ENCODE measurements at places on chromosomes 13 and 19. TPM values are rescaled to one million over a fixed set of nuclear protein-coding genes. Genes with fewer than 3 reads are reported as not detected.

- DNase-seq: no peak
Observed at GRCh38 chr19:623974-624373, 9.4 kb downstream of the POLRMT start.

GRCh38 chr13:49933511-49933910, 2.6 kb downstream of the SPRYD7 start:
- DNase-seq: no peak

- DNase-seq: no peak
Observed at GRCh38 chr13:76654263-76654662, 231.9 kb downstream of the KCTD12 start.

DNA sequence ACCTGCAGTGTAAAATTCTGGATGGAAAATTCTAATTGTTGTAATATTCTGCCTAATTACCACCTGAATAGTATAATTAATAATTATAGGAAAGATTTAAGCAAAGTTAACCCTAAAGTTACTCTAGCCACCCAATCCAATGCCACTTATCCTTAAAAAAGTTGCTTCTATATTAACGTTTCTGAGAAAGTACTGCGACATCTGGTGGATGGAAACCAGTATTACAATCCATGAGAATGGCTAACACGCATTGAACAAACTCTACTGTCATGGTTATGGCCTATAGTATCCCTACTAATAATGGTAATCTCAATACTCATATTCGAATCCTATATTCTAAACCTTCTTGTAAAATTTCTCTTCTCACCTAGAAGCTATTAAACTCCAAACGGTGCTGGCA, 1551.8 kb downstream of the SLITRK1 start:
- DNase-seq: no peak

DNA sequence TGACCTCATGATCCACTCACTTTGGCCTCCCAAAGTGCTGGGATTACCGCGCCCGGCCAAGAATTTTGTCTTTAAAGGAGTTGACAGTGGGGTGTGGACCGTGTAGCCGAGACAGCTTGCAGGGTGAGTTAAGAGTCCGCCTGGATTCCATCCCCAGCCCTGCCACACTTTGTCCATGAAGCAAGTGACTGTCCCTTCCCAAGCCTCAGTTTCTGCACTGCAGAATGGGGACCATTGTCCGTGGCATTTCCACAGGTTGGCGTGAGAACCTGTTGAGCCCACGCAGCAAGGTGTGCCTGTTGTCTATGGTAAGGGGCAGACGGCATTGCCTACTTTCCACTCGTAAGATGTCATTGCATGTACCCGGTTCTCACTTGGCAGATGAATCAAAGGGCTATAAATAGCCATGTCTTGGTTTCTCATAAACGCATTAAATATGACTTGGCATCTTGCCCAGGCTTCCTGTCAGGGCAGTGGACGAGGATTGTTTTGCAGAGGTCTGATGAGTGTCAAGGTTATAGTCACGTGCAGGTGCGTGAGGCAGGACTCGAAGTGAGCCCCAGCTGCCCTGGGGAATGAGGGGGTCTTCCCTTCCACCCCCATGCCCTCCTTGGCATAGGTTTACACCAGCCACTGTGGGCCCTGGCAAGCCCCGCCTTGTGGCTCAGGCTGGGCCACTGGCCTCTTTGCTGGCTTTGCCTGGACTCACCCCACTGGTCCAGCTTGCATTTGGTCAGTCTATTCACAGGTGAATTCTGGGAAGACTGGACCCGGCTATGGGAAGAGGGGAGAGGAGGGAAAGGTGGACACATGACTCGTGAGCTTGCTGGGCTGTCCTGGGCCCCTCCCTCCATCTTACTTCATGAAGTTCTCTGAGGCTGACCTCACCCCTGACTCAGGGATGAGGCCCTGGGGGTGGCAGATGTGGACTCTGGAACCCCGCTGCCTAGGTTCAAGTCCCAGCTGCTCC, 14.6 kb downstream of the FAM187B start:
- peak; percentile 59 for DNase-seq

- no peak for DNase-seq
Observed at GRCh38 chr19:16066611-16067104, 9.6 kb upstream of the TPM4 start.

GRCh38 chr13:23750383-23751121, 138.6 kb downstream of the MIPEP start:
- DNase-seq: no peak

DNA sequence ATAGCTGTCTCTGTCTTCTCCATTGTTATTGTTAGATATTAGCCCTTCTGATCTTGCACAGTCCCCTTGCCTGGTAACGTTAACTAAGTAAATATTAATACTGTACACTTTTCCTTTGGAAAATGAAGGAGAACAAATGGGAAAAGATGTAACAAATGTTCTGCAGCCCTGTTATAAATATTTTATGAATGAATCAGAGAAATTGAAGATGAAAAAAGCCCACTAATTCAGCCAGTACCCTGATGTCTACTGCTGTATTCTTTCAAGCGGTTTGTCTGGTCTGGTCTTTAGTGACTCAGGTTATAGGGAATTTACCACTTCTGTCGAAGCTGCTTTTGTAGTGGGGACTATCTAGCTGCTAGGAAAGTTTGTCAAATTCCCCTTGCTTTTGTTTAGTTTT, 121.0 kb downstream of the COG6 start:
- DNase-seq: no peak

GRCh38 chr13:112170823-112171569, 104.0 kb downstream of the SOX1 start:
- no peak for DNase-seq

DNA sequence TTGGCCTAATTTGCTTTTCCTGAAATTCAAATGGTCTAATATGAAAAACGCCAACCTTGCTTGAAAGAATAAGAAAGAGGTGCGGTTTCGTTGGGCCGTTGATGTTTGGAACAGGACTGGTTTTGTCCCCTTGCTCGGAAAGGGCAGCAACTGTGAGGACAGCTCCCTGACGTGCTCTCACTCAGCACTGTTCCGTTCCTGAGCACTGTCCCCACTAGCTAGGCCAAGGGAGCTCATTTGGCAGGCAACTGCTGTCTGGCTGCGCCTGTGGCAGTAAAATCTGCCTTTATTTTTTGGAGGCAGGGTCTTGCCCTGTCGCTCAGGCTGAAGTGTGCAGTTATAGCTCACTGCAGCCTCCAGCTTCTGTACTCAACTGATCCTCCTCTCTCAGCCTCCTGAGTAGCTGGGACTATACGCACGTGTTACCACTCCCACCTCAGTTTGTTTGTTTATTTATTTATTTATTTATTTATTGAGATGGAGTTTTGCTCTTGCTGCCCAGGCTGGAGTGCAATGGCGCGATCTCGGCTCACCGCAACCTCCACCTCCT, 4.5 kb downstream of the LDLR start:
- DNase-seq: no peak

- no peak for DNase-seq
Observed at GRCh38 chr13:79435561-79435990, 29.5 kb upstream of the RBM26 start.

- no peak for DNase-seq
Observed at GRCh38 chr19:54518844-54519243, 16.2 kb downstream of the LAIR2 start.

GRCh38 chr19:7799640-7800355, 30.2 kb upstream of the EVI5L start:
- peak; percentile 85 for DNase-seq

DNA sequence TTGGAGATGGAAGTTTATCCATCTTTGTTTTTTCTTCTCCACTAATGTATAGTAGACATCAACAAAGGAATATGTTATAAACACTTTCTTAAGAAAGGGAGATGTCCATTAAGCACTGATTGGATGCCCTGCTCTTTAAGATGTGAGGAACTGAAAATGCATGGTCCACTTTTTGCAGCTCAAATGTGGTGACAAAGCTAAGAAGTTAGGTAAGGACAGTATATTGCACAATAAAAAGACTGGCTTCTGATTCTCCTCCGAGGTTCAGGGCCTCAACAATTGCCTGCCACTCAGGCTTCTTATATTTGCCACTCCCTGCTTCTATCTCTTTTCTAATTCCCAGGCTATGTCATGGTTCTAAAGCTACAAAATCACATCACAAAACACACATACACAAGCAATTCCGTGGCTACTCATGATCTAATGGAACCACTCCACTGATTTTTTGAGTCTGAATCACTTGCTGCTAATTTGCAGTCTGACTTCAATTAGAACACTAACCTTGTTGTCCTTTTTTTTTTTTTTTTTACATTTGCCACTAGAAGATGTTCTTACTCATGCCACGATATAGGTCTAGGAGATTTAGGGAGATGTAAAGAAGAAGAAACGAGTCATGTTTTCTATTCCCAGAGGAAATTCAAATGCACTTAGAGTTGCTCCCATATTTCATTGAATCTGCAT, 29.6 kb upstream of the TNFSF11 start:
- no peak for DNase-seq

GRCh38 chr13:67223742-67224141, 6.4 kb downstream of the PCDH9 start:
- no peak for DNase-seq

DNA sequence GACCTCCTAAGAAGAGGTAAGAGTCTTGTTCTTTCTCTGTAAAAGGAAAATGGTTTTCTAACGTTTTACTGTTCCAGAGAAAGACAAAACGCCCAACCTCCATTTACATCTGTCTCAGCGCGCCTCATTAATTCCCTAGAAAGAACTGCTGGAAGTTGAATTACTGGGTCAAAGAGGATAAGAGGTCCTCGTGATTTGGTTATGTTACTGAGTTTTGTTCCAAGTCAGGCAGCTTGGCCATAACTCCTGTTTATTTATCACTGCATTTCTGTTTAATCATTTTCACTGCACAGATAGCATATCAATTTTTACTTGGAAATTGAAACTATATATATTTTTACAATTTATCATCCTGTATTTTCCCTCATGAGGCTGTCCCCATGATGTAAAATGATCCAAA, 112.9 kb upstream of the PEG3 start:
- DNase-seq: no peak

DNA sequence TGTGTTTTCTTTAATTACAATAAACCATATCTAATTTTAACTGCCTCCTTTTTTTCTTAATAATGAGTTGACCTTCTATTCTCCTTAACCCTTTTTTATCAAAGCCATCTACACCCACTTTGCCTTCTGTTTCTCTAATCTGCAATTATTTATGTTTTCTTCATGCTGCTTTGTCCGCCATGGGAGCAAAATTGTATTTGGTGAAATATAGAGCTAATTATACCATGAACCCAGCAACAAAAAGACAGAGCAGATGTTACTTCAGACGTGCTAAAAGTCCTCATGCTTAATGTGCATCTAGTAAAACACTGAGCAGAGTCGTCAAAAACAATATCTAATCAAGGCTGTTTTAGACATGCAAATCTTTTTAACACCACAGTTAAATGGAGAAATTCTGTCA, 264.7 kb downstream of the DACH1 start:
- no peak for DNase-seq

DNA sequence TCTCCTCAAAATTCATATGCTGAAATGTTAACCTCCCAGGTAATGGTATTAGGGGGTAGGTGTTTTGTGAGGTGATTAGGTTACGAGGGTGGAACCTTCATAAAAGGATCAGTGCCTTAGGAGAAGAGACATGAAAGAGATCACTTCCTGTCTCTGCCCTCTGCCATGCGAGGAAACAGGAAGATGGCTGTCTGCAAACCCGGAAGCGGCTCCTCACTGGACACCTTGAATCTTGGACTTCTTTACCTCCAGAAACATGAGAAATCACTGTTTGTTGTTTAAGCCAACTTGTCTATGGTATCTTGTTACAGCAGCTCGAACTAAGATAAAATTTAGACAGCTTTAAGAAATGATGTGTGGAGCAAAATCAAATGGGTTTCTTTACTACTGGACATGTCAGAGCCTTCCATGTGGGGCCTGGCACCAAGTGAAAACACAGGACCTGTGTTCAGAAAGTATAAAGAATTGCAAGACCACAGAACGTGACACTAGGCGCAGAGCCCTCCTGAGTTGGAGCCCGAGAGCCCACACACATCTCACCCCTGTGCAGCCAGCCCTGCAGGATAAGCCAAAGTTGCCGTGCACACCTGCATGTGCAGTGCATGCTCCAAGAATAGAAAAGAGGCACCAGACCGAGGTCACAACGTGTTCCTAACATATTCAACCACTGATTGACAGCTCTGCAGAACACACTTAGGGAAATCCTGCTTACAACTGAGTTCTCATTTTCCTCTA, 112.5 kb upstream of the UQCRFS1 start:
- DNase-seq: no peak

DNA sequence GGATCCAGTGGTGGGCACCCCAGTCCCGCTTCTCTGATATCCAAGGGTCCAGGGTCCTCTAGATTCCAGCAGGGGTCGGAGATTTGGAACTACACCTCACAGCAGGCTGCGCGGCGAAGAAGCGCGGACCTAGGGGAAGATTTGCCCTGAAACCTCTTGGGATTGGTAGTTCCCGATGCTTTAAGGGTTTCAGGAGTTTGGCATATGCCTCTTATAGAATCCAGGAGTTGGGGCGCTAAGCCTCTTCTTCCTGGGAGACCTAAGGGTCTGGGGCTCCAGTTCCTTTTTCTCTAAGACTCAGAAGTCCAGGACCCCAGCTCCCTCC, 349 bp downstream of the BCL2L12 start:
- DNase-seq: no peak

DNA sequence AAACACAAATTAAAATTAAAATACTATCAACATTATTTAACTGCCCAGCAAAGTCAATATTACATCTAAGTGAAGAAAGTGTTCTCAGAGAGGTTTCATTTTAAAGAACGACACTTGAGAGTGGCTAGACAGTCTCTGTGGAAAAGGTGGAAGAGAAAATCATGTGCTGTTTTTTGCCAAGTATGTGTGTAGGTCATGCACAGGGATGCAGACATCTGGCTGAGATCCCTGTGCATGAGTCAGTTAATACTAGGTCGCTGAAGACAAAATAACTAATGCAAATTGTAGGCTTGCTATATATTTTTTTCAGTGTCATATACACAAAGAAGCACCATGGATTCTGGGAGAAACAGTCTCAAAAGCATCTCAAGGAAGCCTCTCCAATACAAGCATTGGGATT, 44.3 kb upstream of the ENOX1 start:
- DNase-seq: no peak

- DNase-seq: no peak
Observed at GRCh38 chr13:51726446-51727193, 77.3 kb downstream of the DHRS12 start.

- no peak for DNase-seq
Observed at GRCh38 chr19:51861870-51862622, 25.7 kb downstream of the ZNF577 start.

DNA sequence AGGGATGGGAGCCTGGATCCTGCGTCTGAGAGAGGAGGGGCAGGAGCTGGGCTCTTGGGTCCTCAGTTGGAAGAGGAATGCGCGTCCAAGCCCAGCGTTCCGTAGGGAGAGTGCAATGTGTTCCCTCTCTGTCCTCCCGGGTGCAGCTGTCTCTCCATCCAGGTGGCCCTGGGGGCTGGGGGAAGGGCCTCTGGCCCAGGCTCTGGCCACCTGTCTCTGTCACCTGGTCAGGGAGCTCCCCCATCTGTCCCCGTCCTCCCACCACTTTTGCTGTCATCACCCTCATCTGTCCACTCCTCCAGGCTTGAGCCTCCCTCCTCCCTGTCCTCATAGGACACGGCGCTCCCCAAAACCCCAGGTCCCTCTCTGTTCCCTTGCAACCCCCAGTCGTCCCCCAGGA, 3.7 kb upstream of the SBK2 start:
- DNase-seq: no peak

- DNase-seq: no peak
Observed at GRCh38 chr13:40433577-40433976, 232.9 kb downstream of the FOXO1 start.

BORCS8 gene
- total RNA-seq: 39.1 TPM

LRRC4B gene
- total RNA-seq: 3.2 TPM

PCDH9 gene
- 3.4 TPM for total RNA-seq

SOHLH2 gene
- not detected for total RNA-seq
